ENCODE measurements at places on chromosomes 1 and 21.

GRCh38 chr1:175481126-175482070 lies 262.0 kb downstream of the TNR start:
- DNase-seq = no peak

GRCh38 chr1:65404941-65405340 lies 15.5 kb upstream of the LEPR start:
- DNase-seq = no peak

DNA sequence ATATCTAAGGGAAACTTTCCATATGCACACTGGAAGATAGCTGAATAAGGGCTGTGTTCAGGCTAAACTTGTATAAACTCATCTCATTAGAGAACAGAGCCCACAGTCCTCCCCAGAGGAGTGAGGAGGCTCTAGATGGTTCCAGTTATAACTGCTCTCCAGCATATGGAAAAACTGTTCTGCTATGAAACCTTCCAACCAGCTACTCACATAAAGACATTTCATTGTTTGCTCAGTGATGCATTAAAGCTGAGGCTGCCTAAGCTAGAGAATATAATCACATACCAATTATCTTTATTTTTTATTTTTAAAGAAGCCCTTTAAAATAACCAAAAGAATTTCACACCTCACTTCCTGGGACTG lies 13.3 kb downstream of the AHCYL1 start:
- no peak for DNase-seq

GRCh38 chr1:119635811-119636390 lies 12.2 kb downstream of the ZNF697 start:
- DNase-seq = no peak

GRCh38 chr21:14645702-14646101 lies 99.6 kb upstream of the SAMSN1 start:
- DNase-seq = no peak

DNA sequence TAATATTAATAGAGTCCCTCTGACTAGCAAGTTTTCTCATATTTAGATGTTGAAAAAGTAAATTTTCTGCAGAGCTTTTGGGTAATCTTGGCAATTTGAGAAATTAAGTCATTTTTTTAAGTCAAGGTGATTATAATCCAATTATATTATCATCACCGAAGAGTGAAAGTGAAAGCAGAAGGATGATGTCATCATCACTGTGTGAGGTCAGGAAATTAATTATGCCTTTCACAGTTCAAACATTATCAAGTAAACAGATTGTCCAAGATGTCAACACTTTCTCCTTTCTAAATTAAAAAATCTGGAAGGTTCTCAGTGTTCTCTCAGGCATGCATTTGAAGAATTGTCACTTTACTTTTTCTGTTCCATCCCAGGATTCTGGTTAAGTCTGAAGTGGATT lies 296.0 kb downstream of the TBX15 start:
- DNase-seq = no peak

DNA sequence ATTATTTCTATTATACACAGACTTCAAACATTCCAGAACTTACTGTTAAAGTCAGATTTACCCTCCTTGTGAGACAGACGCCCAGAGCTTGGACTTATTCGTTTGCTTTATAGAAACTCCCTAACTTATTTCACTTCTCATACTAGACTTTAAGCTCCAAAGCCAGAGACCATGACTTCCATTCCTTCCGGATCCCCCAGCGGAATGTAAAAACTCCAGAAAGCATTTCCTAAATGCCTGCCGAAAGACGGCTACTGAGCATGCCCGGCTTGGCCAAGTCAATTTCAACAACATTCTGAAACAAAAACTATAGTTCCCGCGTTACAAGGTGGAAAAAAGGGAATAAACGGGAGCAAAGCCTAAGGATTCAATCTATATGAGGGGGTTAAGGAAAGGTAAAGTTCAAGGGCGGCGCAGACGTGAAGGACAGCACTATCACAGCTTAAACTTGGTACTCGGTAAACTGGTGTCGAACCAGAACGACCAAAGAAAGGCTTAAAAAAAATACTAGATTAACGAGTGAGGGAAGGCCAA lies 1.1 kb downstream of the USP48 start:
- no peak for DNase-seq

- DNase-seq = no peak
Observed at GRCh38 chr1:52574594-52574993, 21.7 kb upstream of the TUT4 start.

- DNase-seq = no peak
Observed at GRCh38 chr1:50084389-50084788, 24.3 kb upstream of the ELAVL4 start.

DNA sequence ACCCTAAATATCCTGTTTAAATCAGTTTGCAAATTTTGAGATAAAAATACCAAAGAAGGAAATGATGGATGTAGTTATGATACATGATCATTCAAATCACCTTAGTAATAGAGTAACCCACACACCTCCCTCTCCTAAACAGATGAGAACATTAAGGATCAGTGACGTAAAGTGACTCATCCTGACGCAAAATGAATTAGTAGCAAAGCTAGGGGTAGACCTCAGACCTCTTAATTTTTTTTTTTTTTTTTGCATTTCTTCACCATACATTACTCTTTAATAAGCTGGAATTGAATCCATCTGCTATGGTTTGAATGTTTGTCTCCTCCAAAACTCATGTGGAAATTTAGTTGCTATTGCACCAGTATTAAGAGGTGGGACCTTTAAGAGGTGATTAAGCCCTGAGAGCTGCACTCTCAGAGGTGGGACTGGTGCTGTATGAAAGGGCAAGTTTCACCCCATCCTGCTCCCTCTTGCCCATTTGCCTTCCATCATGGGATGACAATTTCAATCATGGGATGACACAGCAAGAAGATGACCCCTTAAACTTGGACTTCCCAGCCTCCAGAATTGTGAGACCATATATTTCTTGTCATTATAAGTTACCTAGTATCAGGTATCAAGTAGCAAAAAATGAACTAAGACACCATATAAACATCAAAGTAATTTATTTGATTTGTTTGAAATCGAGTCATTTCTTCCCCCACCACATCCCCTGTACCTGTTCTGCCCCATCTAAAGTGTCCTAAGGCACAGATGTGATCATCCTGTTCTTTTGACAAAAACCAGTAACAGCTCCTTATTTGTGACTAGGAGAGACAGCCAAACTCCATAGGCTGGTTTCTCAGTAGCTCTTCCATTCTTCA lies 114.6 kb upstream of the DUSP10 start:
- DNase-seq = no peak

GRCh38 chr1:91515994-91516393 lies 15.3 kb downstream of the CDC7 start:
- DNase-seq = no peak

GRCh38 chr1:175569117-175569743 lies 174.2 kb downstream of the TNR start:
- DNase-seq = no peak

- no peak for DNase-seq
Observed at GRCh38 chr1:64920941-64921589, 45.3 kb downstream of the JAK1 start.

- DNase-seq = no peak
Observed at GRCh38 chr1:28577052-28577678, 14.9 kb upstream of the RAB42 start.

GRCh38 chr21:41894922-41895557 lies 15.9 kb upstream of the PRDM15 start:
- DNase-seq = no peak

GRCh38 chr1:202317941-202318925 lies 23.5 kb downstream of the UBE2T start:
- no peak for DNase-seq
